ENCODE measurements at places on chromosomes 5 and 9.

GRCh38 chr5:131622633-131623032 is 12.4 kb downstream of the RAPGEF6 start:
- peak; percentile 78 for DNase-seq

DNA sequence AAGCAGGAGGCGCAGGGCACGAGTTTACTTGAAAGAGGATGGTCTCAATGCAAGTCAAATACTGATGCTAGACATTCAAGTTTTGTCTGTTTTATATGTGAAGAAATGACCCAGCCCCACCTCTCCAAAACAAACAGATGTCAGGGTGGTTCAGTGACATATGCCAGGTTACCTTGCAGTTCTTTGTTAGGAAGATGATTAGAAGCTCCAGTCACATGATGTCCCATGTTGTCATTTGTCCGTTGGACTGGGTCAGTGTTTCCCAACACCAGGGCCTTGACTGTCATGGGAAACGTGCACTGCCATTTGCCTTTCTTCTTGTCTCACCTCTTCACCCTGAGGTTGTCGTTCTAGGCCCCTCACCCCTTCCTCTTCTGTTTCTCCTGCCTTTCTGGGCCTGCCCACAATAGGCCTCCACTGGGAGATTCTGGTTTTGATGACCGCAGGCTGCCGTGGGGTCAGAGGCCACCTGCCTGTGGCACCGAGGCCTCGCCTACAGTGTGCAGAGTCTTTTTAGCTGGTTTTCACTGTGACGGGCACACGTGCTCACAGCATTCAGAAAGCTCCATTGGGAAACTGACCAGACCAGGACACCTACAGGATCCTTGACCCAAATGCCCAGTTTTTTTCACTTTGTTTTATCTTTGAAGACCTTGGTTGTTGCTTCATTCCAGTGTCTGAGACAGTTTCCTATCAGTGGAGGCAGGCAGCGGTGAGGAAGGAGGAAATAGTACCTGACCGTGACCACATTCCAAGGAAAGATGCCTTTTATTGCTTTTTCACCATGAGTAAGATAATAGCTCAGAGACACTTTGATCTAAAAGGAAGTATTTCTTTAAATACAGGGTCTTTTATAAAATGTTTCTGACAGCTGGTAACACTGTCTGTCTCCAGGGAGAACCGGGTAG is 123.1 kb downstream of the PIP5K1B start:
- no peak for DNase-seq

DNA sequence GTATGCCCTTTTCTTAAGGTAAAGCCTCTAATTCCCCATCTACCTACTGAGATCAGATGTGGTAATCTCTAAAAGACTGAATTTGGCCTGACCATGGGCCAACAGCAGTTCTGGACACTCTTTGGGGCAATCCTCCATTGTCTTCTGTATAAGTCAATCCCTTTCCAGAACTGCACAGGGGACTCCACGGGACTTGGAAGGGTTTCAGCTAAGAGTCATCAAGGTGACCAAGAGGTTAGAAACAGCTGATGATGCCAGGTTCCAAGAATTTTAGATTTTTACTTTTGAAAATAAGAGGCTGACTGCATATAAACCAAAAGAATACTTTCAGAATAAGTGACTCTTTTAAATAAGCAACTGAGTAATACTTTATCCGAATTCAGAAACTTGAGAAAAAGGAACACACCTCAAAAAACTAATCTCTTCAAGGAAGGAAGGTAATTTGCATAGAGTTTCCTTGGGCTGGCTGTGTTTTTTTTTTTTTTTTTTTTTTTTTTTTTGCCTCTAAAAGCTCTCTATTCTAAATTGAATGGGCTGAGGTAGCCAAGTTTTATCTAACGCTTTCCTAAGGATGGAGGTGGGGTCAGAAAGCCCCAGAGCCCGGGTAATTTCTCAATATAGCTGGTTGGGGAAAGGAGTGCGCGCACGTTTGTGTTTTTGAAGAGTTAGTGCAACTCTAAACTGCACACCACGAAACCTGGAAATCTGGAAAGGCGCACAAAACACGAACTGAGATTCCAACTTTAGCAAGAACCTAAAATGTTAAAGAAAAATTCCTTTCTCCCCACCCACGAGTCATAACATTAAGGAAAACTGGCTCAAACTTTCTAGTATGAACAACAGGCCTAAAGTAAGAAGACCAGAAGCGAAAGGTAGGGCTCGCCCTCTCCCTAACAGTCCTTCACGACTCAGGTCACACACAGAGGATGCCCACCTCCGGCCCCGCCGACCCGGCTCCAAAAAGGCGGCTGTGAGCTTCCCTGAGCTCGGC is 1.3 kb downstream of the VCP start:
- no peak for DNase-seq

DNA sequence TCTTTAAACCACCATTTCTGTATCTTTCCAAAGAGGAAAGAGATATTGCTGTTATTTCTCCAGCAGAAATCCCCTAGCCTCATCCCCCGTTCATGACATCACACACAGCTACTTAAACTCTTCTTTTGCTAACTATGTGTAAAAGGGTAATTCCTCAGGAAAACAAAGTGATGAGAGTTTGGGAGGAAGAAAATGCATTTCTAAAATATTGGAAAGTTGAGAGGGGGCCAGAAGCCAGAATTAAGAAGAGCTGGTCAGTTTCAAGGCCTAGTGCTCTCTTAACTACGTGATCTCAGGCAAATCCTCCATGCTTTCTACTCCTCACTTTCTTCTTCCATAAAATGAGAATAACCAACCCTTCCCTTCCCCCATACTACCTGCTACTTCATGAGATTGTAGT is 109.4 kb downstream of the LIFR start:
- DNase-seq = no peak

DNA sequence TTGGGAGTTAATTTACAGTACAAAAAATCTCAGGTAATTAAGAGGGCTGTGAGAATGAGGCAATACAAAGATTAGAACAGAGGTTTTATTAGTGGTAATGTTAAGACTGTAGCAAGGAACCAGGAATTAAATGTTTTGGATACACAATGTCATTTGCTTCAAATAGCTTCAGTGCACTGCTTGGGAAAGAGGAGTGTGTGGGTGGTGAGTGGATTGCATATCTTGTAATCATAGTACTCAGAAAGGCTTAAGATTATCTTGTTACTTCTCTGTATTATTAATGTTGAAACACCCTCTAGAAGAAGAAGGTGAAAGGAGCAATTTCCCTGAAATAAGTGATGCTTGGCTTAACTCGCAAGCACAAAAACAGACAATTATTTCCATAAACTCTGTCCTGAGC is 21.0 kb upstream of the TBCA start:
- no peak for DNase-seq

DNA sequence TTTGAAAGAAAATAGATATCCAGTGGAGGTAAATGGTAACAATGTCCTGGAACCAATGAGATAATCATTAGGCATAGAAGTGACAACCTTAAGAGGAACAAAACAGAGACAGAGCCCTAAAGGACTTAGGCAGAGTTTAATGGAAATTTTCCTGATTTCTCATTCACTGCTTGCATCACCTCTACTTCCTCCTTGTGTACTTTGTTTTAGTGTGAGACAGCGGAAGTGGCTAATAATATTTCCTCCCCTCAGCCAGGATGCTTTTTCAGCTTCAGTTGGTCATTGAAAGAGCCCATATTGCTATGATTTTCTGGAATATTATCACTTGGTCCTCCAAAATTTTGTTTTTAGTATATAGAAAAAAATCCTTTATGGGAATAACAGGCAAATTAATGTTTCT is 153.4 kb upstream of the MPDZ start:
- no peak for DNase-seq

DNA sequence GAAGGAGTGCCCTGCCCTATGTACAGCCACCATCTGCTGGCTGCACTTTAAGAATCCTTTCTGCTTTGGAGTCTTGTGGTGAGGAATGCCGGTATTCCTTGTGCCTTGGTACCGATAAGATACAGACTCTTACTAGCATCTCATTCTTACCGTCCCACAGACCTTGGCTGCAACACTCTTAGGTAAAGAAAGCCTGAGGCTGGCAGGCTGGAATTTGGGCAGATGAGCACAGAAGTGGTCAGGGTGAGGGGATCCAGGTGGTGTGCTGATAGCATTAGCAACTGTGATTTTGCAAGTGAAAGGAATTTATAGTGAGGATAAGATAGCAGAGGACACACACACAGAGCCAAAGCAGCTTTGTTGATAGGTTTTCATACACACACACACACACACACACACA is 198.1 kb downstream of the ENC1 start:
- no peak for DNase-seq

GRCh38 chr5:42720251-42720650 is 36.4 kb upstream of the CCDC152 start:
- DNase-seq = no peak

- DNase-seq = peak; percentile 7
These were observed 19.0 kb downstream of the PHAX start for GRCh38 chr5:126619781-126620180.

GRCh38 chr5:103120607-103121200 is 603 bp downstream of the PPIP5K2 start:
- DNase-seq = peak; percentile 18

DNA sequence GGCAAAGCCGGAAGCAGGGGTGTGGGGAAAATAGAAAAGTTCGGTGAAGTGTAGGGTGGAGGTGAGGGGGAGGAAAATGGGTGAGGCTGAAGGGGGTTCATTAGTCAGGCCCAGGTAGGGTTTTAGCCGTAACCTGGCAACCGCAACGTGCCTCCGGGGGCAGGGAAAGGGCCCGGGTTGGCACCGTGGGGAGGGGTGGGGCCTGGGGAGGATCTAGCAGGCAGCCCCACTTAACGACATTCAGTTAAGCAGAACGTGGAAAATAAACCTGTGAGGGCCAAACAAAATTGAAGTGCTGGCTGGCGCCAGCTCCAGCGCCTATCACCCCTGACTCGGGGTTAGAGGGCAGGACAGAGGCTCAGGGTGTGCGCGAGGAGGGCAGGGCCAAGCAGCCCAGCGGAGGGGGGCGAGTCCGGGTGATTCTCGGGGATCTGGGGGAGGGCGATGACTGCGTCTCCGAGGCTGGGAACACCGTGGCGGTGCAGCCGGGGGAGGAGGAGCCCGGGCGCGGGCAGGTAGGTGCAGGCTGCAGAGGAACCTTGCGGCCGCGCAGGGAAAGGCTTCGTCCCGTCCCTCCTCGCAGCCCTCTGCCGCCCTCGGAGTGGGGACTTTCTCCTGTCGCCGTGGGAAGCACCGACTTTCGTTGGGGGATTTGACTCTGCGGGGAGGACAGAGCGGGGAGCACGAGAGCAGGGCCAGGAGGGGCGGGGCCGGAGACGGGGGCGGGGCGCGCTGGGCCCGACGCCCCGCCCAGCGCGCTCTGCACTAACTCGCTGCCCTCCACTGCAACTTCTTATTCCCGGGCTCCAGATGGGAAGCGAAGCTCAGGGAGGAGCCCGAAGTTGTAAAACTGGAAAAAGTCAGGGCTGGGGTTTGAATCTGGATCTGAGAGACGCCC is 5.1 kb downstream of the RGS14 start:
- no peak for DNase-seq

DNA sequence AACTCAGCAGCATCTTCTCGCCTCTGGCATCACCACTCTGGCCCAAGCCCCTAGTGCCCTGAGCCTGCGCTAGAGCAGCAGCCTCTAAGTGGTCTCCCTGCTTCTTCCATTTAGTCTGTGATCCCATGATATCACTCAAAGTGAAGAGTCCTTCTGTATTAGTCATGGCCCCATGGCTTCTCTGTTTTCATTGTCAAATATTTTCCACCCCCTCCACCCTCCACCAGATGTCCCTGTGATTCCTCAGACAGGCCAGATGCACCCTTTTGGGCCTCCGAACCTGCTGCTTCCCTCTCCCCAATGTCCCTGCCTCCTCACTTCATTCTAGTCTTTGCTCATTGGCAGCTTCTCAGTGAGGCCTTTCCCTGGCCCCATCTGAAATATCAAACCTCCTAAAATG is 299.2 kb downstream of the SPOCK1 start:
- peak; percentile 67 for DNase-seq

Data from LHCN-M2 (cell line).